B cell (primary cell): ENCODE measurements at places on chromosomes 7 and 10.
A peak's percentile ranks its signal among the peaks of the same experiment; 100 is the strongest.

GRCh38 chr10:5615316-5615715 is 51.1 kb downstream of the ASB13 start:
- DNase-seq = no peak

GRCh38 chr7:141156407-141156806 is 82.5 kb downstream of the TMEM178B start:
- DNase-seq = no peak

DNA sequence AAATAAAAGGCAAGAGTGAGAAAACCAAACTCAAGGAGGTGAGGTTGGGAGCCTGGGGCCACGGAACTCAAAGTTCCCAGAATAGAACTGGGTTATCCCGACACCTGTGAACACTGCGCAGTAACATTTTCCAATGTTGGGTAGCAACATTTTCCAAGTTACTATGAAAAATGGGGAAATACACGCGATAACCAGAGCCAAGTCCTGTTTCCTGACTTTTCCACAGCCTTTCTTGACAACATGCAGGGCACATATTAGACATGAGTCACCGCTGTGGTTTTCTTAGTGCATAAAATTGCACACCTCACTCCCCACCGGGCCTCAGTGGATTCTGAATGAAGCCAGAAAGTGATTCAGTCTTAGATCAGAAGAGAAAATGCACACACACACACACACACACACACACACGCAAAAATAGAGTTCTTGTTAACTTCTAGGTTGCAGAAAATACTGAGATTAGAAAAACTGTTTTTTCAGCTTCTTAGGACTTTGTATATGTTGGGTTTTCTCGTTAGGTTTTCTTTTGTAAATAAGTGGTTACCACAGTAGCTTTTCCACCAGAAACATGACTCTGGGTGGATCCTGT is 70.0 kb downstream of the CAMK1D start:
- no peak for DNase-seq

GRCh38 chr7:37683246-37684120 is at the start of gene GPR141:
Gene GPR141 (plus strand): TSS chr7:37683766. CDS start chr7:37740394, 56,628 bp downstream.
- peak; percentile 68 for DNase-seq

GRCh38 chr7:90503367-90503766 is 33.9 kb downstream of the PTTG1IP2 start:
- no peak for DNase-seq

DNA sequence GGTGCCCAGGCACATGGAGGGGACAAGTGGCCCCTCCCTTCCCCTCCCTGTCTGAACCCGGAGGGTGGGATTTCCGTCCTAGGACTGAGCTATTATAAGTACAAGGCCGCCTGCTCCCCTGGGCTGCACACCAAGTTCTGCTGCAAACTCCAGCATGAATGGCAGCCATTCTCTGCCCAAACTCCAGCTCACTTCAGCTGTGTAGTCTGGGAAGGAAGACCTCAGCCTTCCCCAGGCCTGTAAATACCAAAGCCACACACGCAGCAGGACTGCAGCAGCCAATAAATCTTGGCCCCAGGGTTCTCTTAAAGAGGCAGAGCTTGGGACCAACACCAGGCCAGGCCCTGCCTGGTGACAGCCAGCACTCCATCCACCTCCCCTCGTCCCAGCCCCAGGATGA is 291.3 kb upstream of the ZMIZ1 start:
- no peak for DNase-seq

DNA sequence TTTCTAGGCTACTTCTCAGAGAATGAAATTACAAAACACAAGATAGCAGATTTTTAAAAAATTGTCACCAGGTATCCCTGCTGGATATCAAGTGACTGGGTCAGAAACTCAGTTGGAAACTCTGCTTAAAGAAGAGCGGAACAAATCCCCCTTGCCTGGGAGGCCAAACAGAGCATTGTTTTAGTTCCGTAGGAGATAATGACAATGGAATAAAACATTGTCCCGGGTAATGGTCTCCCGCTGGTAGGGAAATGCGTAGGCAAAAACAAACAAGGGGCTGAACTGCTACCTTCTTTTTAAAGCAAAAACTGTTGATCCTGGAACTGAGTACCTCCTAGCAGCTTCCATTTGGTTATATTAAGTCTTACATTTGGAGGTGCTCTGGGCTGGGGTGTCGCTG is 21.3 kb upstream of the VAX1 start:
- no peak for DNase-seq

- DNase-seq = no peak
These were observed 291.7 kb downstream of the AUTS2 start for GRCh38 chr7:69889976-69890351.

- DNase-seq = no peak
These were observed 71.9 kb downstream of the C10orf105 start for GRCh38 chr10:71647526-71648253.

DNA sequence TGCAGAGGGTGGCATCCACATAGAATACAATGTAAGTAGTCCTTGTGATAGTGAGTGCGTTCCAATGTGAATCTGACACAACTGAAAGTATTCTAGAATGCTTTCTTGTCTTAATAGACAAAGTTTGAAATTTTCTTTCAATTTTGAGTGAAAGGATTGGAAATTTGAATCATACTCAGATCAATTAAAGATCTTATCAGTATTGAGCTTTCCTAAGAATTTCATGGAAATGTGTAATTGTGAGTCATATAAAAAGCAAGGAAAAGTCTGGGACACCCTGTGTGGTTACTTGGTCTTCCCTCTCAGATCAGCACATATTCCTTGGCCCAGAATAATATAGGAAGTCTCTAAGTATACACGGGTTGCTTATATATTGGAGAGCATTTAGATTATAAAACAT is 99.1 kb downstream of the MBL2 start:
- no peak for DNase-seq

DNA sequence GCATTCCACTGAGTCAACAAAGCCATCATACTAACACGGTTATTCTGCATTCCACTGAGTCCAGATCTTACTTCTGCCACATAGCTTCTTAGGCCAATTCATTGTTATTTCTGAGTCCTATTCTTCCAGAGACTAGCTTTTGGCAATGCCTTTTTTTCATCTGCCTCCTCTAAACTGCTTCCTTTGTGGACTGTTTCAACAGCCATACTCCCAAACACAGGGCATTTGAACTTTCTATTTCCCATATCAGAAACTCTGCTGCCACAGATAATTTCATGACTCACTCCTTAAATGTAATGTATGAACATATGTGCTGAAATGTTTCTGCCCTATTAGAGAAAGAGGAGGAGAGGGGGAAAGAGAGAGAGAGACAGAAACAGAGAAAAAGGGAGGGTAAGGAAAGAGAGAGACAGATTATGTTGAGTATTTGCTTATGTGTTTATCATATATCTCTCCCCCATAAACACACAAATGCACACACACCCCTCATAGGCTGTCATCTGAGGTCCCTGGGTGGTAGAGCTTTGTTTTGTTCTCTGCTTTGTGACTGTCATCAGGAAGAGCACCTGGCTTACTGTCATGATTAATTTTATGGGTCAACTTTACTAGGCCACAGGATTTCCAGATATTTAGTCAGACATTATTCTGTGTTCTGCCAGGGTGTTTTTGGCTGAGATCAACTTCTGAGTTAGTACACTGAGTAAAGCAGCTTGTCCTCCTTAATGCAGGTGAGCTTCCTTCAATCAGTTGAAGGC is 308.0 kb upstream of the KCND2 start:
- no peak for DNase-seq

- DNase-seq = no peak
These were observed 25.0 kb downstream of the ZDHHC6 start for GRCh38 chr10:112421731-112422130.

GRCh38 chr10:64040781-64041180 is 519.6 kb downstream of the REEP3 start:
- no peak for DNase-seq

DNA sequence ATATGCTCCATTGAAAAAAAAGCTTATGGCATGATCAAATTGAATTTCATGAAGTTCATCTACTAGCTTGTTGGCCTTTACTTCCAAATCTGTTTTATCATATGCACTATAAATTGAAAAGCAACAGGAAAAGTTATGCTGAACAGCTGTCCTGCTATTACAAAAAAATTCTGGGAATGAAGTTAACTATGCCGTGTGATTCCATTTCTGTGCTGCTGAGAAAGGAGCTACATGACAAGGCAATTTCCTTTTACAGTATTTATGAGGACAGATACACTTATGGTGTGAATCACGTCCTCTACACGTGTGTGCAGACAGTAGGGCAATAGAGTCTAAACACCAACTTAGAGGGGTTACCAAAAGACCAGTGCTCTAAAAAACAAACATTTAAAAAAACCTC is 426.5 kb upstream of the AKR1E2 start:
- DNase-seq = no peak

GRCh38 chr10:119283387-119283786 is 76.0 kb downstream of the GRK5 start:
- no peak for DNase-seq

DNA sequence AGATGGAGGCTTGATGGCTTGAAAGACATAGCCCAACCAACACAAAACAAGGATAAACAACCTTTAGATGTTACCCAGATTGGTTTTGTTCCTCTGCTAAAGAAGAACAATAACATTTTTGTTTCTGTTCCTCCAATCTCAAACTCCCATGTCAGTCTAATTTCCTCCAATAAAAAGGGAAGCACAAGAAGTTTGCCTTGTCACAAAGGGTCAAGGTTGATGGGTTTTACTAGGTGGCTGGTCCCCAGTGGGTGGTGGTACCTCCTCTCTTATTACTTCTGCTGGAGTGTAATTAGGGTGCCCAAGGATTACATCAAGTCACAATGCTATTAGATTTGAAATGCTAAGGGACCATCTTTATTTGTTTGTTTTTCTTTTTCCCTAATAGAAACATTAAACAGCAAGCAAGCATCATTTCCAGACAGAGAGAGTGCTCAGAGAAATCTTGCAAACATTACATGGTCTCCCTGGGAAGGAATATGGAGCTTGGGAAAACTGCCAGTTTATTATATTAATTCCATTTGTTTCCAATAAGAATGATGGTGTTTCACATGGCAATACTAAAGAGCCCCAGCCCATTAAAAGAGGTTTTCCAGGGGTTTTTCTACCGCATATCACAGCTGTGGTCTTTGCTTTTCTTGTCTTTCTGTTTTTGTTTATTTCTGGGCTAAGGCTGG is 78.3 kb upstream of the AOAH start:
- no peak for DNase-seq

DNA sequence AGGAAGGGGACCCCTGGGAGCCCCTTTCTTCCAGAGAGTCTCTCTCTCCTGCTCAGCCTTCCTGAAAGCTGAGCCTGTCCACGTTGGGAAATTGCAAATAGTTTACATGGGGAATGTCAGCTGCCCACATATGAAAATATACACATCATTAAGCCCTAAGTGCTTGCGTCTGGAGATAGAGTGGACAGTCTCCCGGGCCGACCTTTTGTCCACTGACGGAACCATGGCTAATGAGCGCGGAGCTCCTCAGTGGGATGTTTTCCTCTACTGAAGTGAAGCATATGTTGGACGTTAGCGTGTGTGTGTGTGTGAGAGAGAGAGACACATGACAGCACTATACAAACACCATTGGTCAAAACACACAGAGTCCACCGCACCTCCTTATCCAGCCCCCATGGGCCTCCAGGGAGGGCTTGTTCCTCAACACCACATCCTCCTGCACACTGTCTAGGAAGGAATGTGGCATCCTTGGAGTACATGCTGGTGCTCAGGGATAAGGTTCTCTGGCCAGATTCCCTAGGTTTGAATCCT is 128.4 kb downstream of the RGS10 start:
- DNase-seq = no peak

- DNase-seq = no peak
These were observed 20.3 kb downstream of the ACSM6 start for GRCh38 chr10:95214369-95214768.

DNA sequence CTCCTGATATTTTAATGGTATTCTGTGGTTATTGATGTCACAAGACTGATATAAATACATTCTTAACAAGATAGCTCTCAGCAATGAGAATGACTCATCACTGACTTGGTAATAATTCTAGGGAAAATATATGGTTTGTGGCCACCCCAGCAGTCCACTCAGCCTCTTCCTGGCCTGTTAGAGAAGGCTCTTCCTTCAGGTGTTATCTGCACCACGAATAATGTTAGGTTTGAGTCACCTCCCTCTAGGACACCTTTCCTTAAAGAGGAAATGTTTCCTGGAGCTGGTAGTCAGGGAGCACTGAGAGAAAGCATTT is 163.3 kb downstream of the SVIL start:
- no peak for DNase-seq

- DNase-seq = no peak
These were observed 2.5 kb upstream of the LAMB4 start for GRCh38 chr7:108132551-108133265.

DNA sequence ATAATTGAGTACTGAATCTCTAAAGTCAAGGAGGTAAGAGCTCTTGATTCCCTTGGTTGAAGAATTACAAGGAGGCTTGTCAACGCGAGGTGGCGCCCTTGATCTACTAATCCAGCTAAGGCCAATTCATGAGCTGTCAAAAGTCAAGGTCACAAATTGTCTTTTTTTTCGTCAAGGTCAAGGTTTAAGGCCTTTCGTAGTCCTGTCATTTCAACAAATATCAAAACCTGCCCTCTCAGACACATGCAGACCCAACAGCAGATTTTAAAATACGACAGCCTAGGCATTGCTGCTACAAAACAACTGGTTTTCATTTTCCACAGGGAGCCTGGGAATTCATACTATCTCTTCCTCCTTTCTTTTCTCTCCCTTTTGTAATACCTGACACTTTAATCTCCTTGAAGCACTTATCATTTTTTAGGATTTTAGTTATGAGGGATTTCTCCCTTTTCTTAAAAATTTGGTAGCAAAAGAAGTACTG is 3.6 kb downstream of the HOXA13 start:
- DNase-seq = peak; percentile 84

DNA sequence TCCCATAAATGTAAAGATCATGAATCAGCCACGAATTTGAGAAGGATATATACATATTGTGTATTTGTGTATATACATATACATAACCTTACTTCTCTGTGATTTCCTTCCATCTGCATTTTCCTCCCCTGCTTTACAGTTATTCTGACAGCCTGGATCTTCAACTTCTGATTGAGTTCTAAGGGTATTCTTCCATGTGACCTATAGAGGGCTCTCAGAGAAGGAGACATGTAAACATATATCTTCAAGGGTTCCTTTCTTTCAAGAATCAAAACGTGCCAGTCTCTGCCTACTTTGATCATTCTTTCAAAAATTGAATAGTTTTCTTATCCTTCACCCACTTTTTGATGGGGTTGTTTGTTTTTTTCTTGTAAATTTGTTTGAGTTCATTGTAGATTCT is 453.7 kb upstream of the POT1 start:
- DNase-seq = no peak

DNA sequence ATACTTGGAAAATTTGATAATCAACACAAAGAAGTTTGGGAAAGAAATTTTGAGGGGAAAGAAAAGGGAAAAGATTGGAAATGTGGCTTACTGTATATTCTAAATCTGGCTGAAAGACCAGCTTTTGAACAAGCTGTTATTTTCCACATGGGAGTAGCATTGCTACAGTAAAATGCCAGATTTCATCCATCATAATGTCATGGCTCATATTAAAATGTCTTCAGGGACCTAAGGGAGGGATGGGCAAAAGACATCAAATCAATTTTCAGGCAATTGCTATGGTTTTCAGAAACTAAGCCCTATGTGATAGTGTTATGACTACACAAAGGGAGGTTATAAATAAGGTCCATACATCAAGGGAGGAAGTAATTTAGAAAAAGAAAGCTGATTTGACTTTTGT is 1116.9 kb upstream of the CELF2 start:
- no peak for DNase-seq
